ENCODE measurements at places on chromosomes 5 and 9.

GRCh38 chr9:70362952-70363351 lies 51.5 kb downstream of the KLF9 start:
- no peak for DNase-seq

GRCh38 chr5:27130587-27130986 lies 92.2 kb upstream of the CDH9 start:
- no peak for DNase-seq

- DNase-seq, result no peak
Measured at GRCh38 chr5:57411982-57412381, 70.6 kb downstream of the ACTBL2 start.

- no peak for DNase-seq
Measured at GRCh38 chr9:124813501-124814163, 36.7 kb downstream of the OLFML2A start.

GRCh38 chr9:4417578-4418325 lies 72.5 kb upstream of the SLC1A1 start:
- no peak for DNase-seq

All from activated T-helper 1 cell treated with Interleukin-2 at 50 U/mL for 16 hours (primary cell).